ENCODE measurements at places on chromosomes 13 and 19.

- no peak for DNase-seq
Observed at GRCh38 chr19:42589792-42590191, 4.9 kb downstream of the CEACAM8 start.

- no peak for DNase-seq
Observed at GRCh38 chr13:30133554-30133912, 173.8 kb downstream of the KATNAL1 start.

GRCh38 chr19:48826606-48827020, 9.7 kb downstream of the HSD17B14 start:
- DNase-seq = no peak

DNA sequence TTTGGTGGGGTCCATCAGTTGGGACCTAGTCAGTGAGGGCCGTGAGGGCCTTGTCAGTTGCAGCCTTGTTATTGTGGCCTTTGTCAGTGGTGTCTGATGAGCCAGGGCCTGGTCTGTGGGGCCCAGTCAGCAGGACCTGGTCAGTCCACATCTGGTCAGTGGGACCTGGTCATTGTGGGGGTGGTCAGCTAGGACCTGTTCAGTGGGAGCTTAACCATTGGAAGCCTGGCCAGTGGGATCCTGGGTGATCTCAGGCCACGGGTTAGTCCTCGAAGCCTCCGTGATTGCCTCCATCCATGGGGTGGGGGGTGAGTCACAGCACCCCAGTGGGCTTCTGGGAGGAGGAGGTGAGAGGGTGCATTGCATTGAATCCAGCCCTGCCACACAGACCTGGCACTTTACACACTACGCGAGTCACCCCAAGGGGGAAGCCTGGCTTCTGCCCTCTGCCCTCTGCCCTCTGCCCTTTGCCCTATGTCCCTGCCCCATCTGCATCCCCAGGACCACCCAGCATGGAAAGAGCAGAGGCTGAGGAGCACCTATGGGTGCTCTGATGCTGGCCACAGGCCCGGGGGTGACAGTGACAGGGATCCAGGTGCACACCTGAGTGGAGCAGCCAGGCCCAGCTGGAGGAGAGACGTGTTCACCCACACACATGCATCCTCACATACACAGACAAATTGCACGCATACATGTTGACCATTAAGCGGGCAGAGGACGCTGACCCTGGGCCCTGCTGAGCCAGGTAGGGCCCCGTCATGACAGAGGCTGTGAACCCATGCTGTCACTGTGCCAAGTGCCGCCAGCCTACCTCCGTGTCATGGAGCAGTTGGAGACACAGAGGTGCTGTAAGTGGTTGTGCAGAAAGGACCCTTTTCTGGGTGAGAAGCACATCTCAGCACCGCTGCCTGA, 59.8 kb upstream of the TPM4 start:
- DNase-seq = no peak

GRCh38 chr19:41575998-41576397, at the start of gene CEACAM21:
Gene CEACAM21, plus strand, starts transcription at chr19:41576166. Its CDS starts 109 bp downstream, at chr19:41576275.
- DNase-seq = no peak

GRCh38 chr13:26836626-26837025, 76.0 kb upstream of the GPR12 start:
- DNase-seq = no peak

- DNase-seq = no peak
Observed at GRCh38 chr19:30116984-30117555, 175.0 kb downstream of the URI1 start.

DNA sequence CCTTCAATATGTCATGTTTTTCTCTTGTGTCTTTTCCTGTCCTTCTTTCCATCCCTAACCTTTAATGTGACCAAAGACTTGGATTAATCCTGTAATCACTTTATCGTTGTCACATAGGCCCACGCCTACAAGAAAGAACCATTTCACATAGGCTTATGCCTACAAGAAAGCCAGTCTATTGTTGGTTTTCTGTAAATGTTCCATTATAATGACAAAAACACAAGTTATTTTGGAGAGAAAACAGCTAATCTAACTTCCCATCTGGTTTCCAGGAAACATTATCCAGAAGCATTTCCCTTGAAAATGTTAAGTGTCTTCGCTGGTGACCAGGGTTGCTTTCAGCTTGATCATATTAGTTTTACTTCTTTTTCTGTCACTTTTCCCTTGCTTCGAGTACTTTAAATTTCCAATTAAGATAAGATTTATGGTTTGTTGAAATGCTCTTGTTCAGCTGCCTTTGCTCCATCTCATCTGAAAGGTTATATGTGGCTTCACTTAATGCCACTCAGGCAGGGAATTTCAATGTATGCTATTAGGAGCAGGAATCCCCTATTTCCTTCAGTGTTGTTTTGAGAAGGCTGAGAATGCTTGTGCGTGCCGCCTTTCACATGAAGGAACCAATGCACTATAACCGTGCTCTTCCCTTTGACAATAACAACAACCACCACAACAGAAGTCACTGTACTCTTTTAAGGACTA, 708.2 kb downstream of the EFNB2 start:
- no peak for DNase-seq

GRCh38 chr13:67854990-67855389, 624.9 kb upstream of the PCDH9 start:
- DNase-seq = no peak

DNA sequence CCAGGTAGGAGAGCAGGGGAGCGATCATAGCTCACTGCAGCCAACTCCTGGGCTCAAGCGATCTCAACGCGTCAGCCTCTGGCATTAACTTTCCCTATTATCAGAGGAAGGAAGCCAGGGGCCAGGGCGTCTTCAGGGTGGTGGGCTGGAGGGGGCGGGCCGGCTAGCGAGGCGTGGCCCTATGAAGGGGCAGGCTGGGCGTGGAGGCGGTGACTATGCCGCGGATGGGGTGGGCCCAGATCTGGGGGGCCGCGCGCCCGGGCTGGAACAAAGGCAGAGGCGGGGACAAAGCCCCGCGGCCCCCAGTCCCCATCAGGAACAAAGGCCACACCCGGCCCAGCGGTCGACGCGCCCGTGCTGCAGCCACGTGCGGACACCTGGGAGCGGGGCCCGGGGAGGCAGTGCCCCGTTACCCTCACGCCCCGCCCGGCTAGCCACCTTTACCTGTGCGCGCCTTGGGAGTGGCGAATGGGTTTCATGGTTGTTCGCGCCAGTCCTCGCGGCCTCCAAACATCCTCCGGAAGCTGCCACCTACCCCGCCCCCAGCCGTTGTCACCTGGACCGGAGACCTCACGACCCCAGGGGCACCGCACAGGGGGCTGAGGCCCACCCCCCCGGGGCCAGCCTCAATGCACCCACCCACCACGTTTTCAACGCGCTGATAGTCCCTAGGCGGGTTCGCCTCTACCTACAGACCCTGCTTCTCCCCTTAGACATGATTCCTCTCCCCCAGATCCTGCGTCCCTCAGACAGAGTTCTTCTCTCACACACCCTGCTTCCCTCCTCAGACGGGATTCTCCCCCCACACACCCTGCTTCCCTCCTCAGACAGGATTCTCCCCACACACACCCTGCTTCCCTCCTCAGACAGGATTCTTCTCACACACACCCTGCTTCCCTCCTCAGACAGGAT, 5.4 kb upstream of the TRIM28 start:
- no peak for DNase-seq

GRCh38 chr19:6530386-6531162, at the start of gene TNFSF9:
Gene TNFSF9, plus strand, starts transcription at chr19:6531026. Its CDS starts 11 bp downstream, at chr19:6531037.
- DNase-seq = peak; percentile 89

- DNase-seq = no peak
Observed at GRCh38 chr13:79703772-79704171, 222.8 kb downstream of the NDFIP2 start.

GRCh38 chr19:10486551-10486950, 16.6 kb downstream of the KEAP1 start:
- no peak for DNase-seq

DNA sequence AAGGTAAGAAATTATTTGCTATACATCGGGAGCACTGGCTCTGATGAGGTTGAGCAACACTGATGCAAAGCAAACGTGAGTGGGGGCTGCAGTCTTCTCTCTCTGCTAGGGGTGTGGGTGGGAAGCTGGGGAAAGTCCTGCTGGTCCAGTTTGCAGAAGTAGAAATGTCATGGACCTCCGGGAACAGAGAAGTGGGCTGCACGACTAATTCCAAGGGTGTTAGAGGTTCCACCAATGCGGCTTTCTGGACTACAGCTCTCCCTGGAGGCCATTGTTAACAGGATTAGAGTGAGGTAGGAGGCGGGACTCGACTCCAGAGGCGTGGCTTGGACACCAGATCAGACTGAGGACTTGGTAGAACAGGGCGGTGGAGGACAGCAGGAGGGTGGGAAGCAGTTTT, 5.7 kb upstream of the FBXO27 start:
- peak; percentile 49 for DNase-seq

- peak; percentile 25 for DNase-seq
Observed at GRCh38 chr19:16585808-16586476, 13.7 kb upstream of the SLC35E1 start.

DNA sequence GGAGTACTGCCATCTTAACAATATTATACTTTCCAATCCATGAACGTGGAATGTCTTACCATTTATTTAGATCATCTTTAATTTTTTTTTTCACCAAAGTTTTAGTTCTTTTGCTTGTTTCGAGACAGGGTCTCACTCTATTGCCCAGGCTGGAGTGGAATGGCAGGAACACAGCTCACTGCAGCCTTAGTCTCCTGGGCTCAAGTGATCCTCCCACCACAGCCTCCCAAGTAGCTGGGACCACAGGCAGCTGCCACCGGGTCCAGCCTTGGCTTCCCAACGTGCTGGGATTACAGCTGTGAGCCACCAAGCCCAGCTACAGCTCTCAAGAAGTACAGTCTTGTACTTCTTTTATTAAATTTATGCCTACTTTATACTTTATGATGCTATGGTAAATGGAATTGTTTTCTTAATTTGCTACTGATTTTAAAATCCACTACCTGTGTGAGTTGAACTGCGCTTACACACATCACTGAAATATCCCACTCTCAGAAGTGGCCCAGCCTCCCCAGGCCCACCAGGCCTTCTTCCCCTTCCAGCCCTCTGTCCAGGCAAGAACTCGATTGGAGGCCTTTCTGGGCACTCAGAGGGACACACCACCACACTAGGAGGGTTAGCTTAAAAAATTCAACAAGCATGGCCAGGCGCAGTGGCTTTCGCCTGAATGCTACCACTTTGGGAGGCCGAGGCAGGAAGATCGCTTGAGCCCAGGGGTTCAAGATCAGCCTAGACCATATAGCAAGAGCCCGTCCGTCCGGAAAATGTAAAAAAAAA, 1.0 kb upstream of the PGLS start:
- DNase-seq = peak; percentile 30

DNA sequence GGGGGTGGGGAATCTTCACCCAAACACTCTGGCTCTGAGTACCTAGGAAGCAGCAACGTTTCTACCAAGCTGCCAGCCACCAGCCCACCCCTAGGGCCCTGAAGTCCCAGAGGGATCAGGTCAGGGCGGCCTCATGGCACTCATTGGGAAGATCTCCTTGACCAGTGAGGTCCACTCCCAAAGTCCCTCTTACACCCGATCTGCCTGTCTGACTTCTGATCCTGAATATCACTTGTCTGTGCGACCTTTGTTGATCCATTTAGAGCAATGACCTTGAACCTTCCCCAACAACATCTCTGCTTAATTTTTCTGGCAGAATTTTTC, 2.1 kb upstream of the GNA15 start:
- no peak for DNase-seq

GRCh38 chr19:18719541-18719940, 36.1 kb downstream of the CRTC1 start:
- no peak for DNase-seq

DNA sequence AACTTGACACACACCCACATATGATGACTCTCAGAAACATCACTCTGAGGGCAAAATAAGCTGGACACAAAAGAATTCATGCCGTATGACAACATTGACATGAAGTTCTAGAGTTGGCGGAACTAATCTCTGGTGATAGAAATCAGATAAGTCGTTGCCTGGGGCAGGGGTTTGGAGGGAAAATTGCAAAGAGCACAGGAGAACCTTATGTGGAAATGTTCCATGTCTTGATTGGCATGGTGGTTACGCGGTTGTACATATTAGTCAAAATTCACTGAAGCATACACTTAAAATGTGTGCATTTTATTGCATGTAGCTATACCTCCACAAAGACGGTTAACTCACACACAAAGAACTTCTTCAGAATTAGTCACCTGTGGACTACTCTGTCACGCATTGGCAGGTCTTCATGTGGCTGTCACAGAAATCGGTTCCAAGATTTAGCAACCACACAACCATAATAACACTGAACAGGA, 137.8 kb upstream of the GJB6 start:
- DNase-seq = no peak

GRCh38 chr19:15264061-15264932, 32.0 kb upstream of the EPHX3 start:
- peak; percentile 62 for DNase-seq

DNA sequence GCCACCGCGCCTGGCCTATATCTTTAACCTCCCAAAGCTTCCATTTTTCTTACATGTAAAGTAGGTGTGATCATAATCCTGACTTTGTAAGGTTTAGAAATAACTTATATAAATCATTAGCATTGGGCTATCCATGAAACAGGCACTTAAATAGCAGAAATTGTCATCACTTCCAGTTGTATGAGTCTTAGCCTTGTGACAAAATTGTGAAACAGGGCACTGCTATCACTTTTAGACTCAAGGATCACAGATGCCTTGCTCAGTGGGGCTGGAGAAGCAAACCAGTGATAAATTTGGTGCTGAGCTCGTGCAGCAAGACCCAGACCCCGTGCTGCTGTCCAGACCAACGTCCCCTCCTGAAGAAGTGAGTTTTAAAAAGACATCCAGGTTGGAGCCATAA, 209.7 kb downstream of the KATNAL1 start:
- no peak for DNase-seq

GRCh38 chr13:95485045-95485517, 67.4 kb upstream of the CLDN10 start:
- peak; percentile 15 for DNase-seq

DNA sequence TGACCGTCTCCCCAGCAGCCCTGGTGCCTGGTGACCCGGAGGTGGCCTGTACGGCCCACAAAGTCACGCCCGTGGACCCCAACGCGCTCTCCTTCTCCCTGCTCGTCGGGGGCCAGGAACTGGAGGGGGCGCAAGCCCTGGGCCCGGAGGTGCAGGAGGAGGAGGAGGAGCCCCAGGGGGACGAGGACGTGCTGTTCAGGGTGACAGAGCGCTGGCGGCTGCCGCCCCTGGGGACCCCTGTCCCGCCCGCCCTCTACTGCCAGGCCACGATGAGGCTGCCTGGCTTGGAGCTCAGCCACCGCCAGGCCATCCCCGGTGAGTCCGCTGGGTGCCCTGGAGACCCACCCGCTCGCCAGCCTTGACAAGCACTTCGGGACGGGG, 2.2 kb downstream of the MADCAM1 start:
- no peak for DNase-seq

DNA sequence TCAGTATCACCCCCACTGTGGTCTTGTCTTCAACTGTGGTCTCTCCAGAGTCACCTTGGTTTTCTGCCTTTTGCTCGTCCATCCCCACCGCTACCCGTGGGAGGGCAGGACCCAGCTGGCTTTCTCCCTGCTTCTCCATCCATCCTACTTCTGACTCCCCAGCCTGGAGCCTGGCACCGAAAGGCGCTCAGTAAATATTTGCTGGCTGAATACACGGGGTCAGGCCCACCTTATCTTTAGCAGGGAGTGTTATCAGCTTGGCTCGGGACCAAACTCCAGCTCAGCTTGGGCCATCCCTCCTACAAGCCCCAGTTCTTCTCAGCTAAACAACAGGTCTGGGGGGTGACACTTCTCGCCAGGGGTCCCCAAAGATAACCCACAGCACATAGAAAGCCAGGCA, 62.0 kb upstream of the KLF2 start:
- no peak for DNase-seq

GRCh38 chr19:5926641-5927440, 12.8 kb downstream of the CAPS start:
- no peak for DNase-seq
